ENCODE measurements at places on chromosomes 2 and 18.

- no peak for DNase-seq
These were observed 491.1 kb downstream of the NR4A2 start for GRCh38 chr2:155841442-155841841.

DNA sequence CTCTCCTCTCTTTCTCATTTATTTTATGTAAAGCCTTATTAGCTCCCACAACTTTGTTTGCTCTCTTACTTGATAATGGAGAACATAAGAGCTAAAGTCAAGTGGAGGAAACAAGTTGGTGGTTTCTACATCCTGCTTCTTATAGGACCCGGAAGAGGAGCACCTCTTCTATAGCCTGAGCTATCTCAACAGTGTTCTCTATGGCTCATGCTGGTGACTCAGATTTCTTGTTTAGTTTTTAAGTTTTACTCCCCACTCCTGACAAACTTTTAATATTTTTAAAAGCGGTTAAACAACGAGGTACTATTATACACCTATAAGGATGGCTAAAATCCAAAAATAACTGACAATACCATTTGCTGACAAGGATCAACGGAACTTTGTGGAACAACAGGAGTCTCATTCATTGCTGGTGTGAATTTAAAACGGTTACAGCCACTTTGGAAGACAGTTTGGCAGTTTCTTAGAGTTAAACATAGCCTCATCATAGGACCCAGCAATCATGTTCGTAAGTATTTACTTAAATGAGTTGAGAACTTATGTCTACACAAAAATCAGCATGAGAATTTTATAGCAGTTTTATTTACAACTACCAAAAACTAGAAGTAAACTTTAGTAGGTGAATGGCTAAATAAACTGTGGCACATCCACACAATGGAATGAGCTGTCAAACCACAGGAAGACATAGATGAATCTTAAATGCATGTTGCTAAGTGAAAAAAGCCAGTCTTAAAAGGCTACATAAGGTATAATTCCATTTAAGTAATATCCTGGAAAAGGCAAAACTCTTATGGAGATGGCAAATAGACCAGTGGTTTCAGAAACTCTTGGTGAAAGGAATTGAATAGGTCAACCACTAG is 12.7 kb upstream of the CDC42EP3 start:
- DNase-seq, result no peak

GRCh38 chr2:24919037-24919505 is 966 bp downstream of the ADCY3 start:
- no peak for DNase-seq

GRCh38 chr2:118576109-118576855 is 271.2 kb downstream of the EN1 start:
- DNase-seq, result peak; percentile 49
